ENCODE measurements at places on chromosomes 3 and 15.

- no peak for DNase-seq
Observed at GRCh38 chr15:65952391-65953053, 83.2 kb downstream of the RAB11A start.

DNA sequence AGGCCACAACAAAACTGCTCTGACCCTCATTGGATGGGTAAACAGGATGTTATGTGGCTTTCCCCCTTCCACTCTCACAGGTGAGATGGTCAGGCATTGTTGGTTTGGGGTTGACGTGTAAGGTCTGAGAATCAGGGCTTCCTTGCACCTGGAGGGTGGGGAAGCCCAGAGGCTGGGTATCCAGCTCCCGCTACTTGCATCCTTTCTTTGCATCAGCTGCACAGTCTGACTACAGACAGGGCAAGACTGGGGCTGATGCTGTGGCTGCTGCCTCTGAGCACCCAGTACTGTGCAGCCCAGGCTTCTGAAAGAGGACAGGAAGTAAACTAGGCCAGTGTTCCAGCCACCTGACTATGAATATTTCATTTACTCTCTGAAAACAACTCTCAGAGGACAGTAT is 58.0 kb upstream of the ATP2B2 start:
- no peak for DNase-seq

GRCh38 chr15:101522621-101523559 is 33.4 kb upstream of the PCSK6 start:
- DNase-seq = no peak

DNA sequence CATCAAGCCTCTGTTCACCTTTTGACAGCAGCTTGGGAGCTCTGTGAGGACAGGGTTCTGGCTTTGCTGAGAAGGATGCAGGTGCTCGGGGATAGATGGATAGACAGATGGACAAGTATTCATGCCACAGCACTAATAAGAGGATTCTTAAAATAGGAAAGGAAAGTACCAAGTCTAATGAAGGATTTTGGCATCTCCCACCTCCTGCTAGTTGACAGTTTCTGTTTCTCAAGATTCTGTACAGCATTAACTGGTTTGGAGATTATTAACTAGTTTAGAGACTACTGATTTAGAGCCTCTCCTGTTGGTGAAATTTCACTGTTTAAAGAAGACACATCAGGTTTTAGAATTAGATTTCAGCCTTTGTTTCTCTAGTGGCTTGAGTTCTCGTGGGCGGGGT is 152.3 kb downstream of the CACNA1D start:
- no peak for DNase-seq

DNA sequence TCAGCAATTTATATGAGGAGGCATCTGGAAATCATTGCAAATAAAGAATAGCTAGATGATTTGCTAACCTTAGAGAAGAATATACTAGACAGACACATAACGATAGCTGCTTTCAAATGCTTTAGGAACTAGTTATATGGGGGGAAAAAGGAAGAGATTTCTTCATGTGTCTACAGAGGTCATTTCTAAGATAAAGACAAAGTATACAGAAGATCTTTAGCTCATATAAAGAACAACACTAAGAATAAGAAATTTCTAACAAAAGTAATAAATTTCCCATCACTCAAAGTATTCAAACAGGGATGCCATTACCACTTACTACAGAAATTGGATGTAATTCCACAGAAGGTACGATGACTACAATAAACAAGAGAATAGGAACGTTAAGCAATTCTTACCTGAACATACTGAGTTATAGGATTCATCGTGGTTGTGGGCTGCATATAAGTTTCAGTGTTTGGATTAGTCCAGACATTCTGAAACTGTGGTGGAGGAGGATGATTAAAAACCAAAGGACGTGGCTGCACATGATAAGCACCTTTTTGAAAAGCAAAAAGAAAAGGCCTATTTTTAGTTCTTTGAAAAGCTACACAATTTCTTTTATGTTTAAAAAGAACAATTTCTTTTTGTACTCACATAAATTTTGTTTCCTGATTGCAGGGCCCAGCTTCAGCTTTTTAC is 8.7 kb downstream of the DAZL start:
- no peak for DNase-seq

DNA sequence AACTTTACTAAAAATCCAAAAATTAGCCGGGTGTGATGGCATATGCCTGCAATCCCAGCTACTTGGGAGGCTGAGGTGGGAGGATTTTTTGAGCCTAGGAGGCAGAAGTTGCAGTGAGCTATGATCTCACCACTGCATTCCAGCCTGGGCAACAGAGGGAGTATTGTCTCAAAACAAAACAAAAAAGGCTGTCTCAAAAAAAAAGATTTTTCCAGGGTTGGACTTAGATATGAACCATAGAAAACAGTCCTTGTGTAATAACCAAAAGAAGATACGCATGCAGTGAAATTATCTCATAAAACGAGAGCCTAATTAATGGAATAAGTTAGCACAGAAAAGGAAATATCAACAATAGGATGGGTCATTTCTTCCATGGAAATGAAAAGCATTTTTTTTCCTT is 320.4 kb upstream of the RASGRP1 start:
- no peak for DNase-seq

GRCh38 chr15:67253549-67254237 is 768 bp downstream of the AAGAB start:
- DNase-seq = no peak

DNA sequence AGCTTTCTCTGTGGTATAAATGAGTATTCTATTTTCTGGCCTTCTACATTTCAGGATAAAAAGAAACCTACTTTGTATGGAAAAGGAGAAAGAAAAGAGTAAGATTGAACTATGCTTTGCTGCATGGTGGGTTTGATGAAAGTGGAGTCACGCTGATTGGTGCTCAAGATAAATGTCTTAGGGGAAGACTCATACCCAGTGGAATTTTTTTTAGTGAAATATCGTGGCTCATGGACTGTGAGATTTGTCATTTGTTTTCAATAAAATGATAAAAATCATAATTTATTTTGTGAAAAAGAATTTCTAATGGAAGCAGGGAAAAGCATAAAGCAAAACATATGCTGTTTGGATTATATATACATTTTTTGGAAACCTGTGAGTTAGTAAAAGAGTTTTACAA is 292.5 kb downstream of the ZPLD1 start:
- no peak for DNase-seq

GRCh38 chr3:37852771-37853170 is 8.9 kb upstream of the CTDSPL start:
- DNase-seq = no peak

DNA sequence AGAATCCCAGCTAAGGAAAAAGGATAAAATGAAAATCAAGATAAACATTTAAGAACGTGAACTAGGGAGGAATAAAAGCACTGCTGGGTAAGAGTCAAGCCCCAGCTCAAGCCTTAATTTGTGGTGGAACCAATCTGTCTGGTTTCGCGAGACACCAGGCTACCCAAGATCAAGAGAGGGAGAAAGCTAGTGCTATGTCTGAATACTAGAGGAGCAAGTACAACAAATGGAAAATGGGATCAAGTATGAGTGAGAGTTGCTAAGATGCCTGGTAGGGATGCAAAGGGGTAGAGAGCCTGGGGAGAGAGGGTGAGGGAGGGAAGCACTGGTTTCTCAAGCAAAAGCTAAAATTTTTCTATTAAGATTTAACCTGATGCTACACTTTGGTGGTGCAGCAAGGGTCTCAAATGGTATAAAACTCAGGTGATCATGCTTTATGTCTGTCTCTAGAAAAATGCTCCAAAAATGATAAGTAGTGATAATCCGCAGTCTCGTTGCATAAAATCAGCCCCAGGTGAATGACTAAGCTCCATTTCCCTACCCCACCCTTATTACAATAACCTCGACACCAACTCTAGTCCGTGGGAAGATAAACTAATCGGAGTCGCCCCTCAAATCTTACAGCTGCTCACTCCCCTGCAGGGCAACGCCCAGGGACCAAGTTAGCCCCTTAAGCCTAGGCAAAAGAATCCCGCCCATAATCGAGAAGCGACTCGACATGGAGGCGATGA is 1.7 kb upstream of the SETD5 start:
- DNase-seq = no peak

- no peak for DNase-seq
Observed at GRCh38 chr3:78703944-78704343, 1063.9 kb downstream of the ROBO1 start.

- no peak for DNase-seq
Observed at GRCh38 chr15:90519688-90520087, 10.0 kb upstream of the CRTC3 start.

DNA sequence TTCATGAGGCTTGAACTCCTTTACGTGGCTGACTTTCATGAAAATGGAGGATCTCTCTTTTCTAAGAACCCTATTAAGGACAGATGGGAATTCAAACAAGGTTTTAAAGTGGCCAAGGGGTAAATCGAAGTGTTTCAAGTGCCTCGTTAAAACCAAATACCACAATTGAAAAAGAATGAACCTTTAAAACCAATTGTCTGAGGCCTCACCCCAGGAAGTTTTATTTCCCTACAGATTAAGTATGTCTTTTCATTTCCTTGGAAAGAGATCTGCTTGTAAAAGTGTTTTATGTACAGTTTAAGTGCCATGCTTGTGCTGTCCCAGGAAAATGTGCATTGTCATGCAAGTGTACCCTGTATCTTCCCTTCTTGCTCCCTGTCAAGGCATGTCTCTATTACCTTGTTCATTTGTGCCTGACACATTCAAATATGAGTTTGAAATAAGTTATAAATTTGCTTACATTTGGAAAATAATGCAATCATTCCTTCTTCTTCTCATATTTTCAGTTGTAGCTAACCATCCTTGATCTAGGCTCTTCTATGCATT is 138.7 kb downstream of the ZPLD1 start:
- DNase-seq = no peak

DNA sequence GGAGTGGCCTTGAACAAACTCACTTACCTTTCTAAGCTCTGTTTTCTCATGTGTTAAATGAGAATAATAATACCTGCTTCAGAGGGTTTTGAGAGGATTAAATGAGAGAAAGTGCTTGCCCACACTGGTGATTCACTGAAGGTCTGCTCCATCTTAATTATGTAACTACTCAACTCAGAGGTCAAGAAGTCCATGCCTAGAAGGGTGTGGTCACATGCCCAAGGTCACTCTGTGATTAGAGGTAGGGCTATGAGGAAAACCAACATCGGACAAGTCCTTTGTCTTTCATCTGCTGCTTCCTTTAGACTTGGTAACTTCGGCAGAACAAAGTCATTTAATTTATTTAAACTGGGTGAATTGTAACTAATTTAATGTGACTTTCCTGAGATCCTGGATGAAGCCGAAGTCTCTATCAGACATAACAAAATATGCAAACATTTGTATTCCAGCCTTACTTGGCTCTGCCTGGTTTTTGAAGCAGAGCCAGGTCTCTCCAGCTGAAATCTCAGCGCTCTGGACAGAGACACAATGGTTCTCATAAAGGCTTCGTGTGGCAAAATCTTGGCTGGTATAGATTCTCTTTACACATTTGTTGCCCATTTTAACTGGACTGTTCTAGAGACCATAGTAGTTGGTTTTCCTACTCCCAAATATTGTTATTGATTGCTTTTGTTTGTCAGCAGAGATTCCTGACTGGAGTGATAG is 3.0 kb downstream of the CHRNA7 start:
- DNase-seq = no peak

DNA sequence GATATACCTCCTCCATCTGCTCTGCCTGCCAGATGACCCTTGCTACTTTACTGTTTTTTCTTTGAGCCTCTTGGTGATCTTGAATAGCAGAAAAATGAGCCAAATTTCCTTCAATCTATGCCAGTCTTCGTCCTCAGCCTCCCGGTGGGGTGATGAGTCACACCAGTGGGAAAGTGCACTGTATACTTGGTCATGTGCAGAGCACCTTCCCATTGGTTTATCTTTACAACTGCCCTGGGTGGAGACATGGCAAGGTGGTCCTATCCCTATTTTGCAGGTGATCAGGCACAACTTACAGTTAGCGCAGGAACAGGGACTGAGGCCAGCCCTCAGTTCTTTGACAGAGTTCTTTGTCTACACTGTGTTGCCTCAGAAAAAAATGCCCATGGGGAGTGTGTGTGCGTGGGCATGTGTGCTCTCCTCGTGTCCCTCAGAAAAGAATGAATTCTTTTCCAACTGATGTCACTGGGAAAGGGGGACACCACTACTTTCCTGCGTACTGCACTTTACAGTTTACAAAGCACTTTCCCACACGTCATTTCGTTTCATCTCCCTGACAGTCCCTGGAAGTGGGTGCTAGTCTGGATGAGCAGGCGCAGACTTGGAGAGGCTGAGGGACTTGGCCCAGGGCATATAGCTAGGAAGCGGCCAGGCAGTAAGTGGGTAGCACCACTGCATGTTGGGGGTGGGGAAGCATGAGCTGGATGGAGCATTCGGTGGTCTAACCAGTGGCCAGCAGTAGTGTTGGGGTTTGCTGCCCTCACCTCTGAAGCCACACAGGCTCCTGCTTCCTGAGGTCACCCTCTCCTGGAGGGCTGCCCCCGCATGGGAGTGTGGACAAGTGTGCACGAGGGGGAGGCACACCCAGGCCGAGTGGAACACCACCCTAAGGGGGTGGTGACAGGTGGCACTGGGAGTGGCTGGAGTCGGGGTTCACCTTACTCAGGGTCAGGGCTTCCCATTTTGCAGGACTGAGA is 24.1 kb downstream of the SMAD3 start:
- DNase-seq = no peak

DNA sequence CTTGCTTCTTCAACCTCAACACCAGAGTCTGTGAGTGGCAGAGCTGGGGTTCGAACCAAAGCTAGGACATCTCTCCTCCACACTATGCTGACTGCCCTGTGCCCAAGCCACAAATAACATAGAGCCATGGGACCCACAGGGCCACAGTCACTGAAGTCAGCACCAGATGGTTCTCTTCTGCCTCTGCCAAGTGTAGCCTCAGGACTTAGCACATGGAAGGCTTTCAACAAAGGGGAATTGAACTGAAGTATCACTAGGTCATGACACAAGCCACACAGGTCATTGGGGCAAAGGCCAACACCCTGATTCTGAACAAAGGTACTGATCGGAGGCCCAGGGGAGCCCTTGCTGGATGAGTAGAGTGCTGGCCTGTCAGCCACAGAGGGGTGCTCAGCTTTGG is 83.6 kb downstream of the BDH1 start:
- no peak for DNase-seq

GRCh38 chr3:169218314-169218983 is 445.1 kb downstream of the MECOM start:
- DNase-seq = no peak

DNA sequence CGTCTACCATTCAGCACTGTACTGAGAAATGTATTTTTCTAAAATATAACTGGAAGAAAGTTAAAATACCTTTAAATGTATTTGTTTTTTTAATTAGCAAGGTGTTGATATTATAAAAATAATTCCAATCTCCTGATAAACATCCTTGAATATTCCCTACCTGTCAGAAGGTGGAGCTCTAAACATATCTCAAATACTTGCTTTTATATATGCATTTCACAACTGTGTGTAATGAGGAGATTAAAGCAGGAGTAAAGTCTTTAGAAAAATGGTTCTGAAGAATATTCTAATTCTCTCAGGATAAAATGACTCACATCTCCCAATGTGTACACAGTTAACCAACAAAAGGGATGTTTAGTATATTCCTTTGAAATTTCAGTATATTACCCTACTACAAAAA is 422.7 kb downstream of the PLCL2 start:
- DNase-seq = no peak

- DNase-seq = no peak
Observed at GRCh38 chr3:67657192-67657591, 2.8 kb upstream of the SUCLG2 start.

GRCh38 chr3:42864321-42864950 is 11.2 kb downstream of the CYP8B1 start:
- no peak for DNase-seq
